ENCODE measurements at places on chromosomes 13 and 19.

DNA sequence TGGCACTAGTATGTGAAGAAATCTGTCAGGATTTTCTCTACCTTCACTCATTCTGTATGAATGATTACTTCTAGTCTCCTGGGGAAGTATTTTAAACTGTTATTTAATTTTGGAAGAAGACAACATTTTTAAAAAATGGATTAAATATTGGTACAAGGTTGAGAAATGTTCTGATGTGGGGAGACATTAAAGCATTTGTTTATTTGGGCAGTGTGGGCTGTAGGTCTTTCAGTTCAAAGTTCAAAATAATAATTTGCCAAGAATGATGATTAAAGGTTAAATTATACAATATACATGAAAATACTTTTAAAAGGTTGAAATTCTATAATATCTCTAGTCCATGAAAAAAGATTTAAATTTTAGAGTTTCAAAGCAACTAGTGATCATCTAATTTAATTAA, 194.7 kb downstream of the NHLRC3 start:
- no peak for DNase-seq

DNA sequence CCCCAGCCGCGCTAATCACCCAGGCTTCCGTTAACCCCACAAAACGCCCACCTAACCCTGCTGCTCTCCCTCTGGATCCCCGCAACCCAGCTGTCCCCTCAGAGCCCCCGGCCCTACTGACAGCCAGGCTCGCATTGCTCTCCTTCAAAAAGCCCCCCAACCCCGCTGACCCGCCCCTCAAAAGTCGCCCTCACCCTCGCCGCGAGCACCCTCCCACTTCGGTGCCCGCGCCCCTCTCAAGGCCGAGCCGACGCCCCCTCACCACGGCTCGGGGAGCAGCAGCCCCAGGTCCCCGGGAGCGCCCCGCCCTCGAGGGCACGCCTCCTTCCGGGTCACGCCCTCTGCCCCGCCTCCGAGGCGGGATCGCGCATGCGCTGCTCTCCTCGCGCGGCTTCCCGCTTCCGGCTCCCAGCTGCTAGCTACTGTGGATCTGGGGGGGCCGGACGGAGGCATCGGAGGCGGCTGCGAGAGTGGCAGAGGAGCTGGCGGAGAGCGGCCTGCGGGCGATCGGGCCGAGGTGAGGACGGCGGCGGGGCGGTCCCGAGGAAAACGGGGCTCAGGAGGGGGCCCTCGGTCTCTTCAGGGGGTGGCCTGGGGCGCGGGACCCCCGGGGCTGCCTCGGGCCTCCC, 46.1 kb downstream of the ARHGEF18 start:
- DNase-seq, result peak; percentile 96

DNA sequence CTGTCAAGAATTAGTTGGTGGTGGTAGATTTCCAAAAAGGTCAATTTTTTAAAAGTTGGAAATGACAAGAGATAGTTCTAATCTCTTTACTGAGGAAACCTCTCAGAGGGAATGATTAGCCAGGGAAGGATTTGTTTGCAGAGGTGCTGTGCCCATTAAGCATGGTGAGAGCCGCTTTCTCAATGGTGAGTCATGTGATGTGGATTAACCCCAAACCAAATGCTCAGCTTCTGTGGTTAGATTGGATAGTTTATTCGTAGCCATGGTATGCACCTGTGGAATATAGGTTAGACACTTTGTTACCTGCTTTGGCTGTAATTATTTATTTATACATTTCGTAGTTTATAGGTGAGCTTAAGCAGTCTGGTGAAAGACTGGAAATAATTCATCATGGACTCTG, 7.1 kb downstream of the HNRNPM start:
- peak; percentile 19 for DNase-seq

DNA sequence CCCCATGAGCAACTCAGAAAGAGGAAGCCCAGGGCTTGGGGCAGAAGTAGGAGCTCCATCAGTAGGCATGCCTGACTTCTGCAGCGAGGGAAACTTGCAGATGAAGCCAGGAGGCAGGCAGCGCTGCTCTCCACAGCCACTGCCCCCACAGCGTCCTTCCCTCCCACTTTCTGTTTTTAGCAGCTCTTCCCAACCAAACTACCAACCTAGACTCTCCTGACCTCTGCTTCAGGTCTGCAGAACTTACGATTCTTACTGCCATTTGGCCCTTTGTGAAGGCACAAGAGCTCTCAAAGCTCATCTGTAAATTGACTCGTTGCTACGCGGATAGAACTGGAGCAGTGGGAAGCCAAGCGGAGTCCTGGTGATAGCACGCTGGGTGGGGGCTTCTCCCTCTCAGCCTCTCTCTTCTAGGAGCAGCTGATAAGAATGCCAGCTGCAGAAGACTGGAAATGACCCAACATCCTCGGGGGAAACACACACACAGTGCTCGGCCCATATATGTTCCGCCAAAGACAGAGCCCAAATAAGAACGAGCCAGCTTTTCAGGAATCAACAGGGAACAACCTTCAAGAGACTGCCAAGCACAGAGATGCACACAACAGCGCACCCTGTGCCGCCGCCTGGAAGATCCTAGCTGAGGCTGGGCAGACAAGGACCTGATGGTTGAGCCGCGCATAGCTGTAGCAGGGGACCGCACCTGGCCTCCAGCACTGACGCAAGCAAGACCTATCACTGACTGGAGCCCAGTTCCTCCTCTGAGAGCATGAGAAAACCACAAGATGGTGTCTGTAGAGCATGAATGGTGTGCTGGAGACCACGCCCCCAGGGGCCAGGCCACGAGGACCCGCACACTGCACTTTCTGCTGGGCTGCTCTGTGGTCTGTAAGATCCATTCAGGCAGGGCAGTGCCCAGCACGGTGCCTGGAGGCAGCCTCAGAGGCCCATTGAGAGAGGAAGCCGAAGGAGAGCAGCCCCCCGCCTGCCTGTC, 15.9 kb upstream of the SLC35E1 start:
- DNase-seq, result peak; percentile 35

DNA sequence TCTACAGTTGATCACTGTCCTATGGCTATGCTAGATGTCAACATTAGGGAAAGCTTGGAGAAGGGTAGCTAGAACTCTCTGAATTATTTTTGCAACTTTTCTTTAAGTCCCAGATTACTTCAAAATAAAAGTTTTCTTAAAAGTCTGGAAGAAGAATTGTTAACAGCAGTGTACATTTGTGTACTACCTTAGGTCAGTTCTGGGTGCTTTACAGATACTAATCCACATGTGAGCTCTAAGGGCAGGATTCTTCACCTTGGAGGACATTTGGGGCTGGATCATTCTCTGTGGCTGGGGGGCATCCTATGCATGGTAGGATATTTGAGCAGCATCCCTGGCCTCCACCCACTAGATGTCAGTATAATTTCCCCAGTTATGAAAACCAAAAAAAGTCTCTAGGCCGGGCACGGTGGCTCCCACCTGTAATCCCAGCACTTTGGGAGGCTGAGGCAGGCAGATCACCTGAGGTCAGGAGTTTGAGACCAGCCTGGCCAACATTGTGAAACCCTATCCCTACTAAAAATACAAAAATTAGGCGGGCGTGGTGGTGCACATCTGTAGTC, 2.8 kb downstream of the BRME1 start:
- peak; percentile 25 for DNase-seq

- DNase-seq, result no peak
These were observed 74.5 kb upstream of the NBEA start for GRCh38 chr13:34867590-34867989.

- no peak for DNase-seq
These were observed 1.0 kb upstream of the NAT14 start for GRCh38 chr19:55483706-55484592.

DNA sequence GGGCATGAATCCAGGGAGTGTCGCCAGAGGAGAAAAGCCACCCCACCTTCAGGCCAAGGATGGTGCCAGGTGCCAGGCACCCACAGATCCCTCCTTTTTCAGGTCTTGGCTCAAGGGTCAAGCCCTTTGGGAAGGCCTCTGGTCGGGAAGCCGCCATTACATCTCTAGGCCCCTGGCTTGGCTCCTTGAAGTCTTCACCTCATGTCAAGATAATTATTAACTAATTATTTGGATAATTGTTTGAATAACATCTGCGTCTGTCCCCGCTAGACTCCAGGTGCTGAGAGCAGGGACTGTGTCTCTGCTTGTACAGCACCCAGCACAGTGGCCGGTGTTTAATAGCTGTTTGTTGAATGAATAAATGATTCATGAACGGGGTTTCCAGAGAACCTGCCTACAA, 1.2 kb downstream of the KLK13 start:
- no peak for DNase-seq

GRCh38 chr19:3131168-3131567, 4.7 kb upstream of the GNA15 start:
- DNase-seq, result no peak

- no peak for DNase-seq
These were observed 85.4 kb downstream of the SLC7A1 start for GRCh38 chr13:29509999-29510589.

- DNase-seq, result no peak
These were observed 3.1 kb downstream of the RPS28 start for GRCh38 chr19:8324186-8325050.

DNA sequence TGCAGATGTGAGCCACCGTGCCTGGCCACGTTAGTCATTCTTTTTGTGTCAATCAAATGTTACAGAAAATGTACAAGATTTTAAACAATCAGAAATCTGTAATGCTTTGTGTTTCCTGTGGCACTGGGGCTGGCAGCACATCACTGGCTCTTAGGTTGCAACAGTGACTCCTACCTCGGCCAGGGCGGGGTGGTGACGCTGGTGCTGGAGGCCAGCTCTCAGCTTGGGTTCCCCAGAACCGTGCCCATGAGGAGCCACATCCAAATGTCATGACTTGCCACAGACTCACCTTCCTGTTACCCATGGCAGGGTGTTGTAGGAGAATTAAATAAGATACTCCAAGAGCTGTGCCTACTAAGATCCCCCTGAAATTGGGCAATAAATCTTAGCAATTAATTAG, 161.7 kb downstream of the TEX29 start:
- DNase-seq, result no peak

GRCh38 chr13:50425772-50426171, 410.5 kb downstream of the KCNRG start:
- peak; percentile 21 for DNase-seq

DNA sequence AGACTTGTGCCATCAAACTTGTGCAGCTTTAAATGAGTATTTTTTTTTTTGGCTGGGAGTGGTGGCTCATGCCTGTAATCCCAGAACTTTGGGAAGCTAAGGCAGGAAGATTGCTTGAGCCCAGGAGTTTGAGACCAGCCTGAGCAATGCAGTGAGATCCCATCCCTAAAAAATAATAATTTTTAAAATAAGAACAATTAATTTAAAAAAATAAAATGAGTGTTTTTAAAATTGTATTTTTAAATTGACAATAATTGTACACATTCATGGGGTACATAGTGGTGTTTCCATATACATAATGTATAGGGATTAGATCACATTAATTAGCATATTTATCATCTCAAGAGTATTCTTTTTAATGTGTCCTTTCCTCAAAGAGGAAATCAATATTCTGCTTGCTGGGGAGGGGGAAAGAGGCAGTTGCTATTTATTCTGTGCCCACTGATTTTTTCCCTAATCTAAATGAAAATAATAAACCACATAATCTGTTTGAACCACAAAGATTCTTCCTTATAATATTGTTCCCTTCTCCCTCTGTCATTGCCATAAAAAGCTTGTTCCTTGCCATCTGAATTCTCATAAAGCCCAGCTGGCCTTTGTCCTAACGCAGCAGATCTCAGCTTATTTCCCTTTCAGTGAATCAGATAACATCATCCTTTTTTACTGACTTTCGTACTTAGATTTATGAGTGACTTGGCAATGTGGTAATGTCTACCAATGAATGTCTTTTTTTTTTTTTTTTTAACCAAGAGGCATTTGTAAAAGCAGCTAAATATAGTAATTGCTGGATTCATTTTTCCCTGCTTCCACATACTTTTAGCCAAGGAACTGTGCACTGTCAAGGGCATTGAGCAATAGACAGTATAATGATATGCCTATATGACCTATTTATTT, 81.8 kb upstream of the RUBCNL start:
- peak; percentile 66 for DNase-seq

- no peak for DNase-seq
These were observed 4.6 kb downstream of the NXNL1 start for GRCh38 chr19:17456127-17456526.

DNA sequence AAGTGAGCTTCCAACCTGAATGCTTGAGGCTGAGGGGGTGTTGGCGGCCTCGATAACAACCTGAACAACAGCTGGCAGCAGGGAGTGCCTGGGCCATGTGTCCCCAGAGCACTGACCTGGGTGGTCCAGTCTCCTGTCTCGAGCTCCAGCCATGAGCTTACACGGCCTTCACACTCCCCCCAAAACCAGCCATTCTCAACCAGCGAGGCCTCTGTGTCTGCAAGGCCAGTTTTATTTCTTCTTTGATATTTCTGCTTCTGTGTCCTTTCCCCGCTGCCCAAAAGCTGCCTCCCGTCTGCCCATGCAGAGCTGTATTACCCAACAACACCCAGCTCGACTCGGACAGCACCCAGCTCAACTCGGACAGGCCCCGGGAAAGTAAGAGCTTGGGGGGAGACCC, 32.5 kb upstream of the TFDP1 start:
- no peak for DNase-seq

- DNase-seq, result no peak
These were observed 254.1 kb downstream of the MZT1 start for GRCh38 chr13:72473321-72473720.

GRCh38 chr19:19563348-19563848, 25.3 kb downstream of the CILP2 start:
- DNase-seq, result no peak

DNA sequence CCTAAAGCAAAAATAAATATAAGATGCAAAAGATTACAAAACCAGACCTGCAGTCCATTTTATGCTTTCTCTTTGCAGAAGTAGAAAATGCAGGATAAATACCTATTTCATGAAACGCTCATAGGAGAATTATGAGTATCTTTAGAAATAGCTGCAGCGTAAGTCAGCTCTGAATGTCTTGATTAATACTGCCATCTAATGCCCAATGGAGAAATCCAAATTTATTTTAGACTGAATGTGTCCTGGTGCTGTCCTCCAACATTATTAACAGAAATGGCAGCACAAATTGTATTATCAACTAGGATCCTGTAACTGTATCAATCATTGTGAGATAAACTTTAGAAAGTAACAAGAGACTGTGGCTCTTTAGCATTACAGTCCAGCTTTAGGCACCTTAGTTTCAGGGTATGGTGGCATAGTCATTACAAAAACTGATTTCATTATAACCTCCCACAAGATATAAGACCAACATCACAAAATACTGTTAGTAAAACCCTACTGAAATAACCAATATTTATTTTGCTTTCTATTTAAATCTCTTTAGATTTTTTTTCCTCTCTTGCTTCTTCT, 162.1 kb upstream of the MIR17HG start:
- DNase-seq, result peak; percentile 37

DNA sequence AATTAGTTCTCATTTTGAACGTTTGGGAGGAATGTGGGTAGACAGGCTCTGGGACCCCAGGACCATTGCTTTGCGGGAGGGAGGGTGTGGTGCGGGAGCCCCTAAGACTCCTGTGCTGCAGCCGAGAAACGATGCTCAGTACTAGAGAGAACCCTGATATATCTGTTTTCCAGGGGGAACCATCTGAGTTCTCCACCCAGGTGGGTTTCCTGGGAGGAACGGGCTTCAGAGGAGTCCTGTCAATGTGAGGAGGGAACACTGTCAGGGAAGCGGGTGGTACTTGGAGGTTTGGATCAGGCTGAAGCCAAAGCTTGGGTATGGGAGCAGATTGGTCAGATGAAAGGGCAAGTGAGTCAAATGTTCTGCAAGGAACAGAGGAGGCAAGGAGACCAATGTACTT, 358.0 kb downstream of the FGF9 start:
- no peak for DNase-seq
